ENCODE measurements at places on chromosomes 5 and 9. TPM values are rescaled to one million over a fixed set of nuclear protein-coding genes. Genes with fewer than 3 reads are reported as not detected.

- no peak for DNase-seq
These were observed 21.5 kb downstream of the SHB start for GRCh38 chr9:38047301-38048251.

DNA sequence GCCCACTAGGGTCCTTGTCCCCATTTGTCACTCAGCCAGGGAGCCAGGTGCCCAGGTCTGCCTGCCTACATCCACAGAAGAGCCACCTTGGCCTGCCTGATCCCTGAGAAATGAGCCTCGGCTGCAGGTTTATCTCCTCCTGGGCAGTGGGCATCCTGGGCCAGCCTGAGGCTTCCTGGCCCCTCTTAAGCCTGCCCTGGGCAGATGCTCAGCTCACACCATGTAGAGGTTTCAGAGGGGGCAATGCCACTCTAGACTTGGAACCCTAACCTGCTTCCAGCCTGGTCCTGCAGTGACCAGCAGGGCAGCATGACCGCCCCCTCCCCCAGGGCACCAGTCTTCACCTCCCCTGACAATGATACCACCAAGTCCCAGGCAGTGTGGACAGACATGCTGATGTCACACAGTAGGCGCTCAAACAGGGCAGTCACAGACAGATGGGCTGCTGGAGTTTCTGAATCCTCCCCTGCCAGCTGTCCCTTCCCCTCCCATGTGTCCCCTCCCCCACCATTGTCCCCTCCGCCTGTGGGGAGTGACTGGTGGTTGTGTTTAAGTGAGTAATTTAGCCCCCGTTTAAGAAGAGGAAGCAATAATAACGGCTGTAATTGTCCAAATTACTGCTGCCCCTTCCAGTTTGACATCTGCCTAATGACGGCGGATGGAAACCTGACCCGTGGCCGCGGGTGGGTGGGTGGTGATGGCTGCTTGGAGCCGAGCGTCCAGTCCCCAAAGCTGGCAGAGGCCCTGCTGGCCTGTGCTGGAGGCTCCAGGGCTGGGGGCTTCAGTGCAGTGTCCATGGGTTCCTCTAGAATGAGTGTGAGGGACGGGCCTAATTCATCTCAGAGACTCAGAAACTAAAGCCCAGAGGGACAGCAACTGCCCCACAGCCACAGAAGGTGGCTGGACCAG lies 147.7 kb downstream of the BARX1 start:
- no peak for DNase-seq

DNA sequence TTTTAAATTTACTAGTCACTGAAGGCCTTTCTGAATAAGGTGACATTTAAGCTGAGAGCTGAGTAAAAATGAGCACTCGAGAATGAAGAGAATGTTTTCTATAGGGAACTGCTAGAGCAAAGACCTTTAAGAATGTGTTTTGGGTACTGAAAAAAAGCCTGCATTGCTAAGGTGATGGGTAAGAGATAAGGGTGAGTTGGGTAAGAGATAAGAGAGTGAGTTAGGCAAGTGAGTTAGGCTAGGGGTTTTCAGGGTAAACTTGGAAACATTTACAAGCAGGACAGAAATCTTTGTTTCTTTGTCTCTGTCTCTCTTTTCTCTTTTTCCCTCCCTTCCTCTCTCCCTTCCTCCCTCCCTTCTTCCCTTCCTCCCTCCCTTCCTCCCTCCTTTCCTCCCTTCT lies 5.6 kb downstream of the RAD23B start:
- no peak for DNase-seq

DNA sequence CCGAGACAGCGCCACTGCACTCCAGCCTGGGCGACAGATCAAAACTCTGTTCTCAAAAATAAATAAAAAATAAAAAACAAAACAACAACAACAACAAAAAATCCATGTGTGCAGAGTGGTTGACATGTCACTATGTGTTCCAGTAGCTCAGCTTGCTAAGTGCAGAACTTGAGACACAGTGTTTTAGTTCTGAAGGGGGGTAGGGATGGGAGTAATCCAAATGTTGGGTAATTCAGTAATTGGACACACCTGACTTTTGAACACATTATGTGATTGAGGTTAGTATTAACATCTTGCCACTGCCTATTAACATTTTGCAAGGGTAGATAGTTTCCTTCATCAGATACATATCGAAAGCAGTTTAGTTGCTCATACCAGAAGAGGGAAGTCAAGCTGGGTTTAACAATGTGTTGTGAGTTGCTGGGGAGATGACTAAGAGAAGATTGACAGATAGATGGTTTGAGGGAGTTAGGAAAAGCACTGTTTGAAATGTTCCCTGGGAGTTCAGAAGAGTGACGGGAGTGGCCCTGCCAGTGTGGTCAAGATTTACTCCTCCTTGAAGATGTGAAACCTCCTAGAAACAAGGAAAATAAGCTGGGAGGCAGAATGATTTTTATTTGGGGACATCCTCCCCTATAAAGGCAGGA lies 928 bp downstream of the HACD4 start:
- DNase-seq = no peak

DNA sequence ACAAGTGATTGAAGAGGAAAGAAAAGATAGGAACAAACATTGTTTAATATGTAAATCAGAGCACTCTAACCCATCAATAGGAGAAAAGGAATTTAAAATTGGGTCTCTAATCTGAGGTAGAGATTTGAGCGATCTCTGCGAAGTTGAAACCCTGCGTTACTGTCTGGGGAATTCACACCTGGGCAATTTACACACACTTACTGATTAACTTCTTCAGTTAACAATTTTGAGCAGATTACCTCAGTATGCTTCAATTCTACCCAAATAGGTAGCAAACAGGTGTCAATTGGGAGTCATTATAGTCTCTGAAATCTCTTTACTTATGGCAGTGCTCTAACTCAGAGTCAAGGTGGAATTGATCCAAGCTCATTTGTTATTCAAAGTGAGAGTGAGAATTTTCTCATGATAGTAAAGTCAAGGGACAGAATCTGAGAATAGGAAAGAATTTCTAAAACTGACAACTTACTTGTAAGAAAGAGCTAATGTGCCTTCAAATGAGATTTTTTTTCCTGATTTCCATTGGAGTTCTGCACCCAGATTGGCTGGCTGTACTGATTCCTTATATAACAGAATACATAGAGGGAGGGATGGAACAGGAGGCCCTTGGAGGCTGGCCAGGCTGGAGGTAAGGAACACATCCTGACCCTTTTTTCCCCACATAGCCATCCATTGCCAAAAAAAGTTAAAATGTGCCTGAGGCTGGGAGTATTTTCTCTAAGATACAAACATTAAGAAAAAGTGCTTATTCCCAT lies 27.1 kb upstream of the IFNA14 start:
- no peak for DNase-seq

GRCh38 chr5:107408564-107408963 lies 262.2 kb downstream of the EFNA5 start:
- DNase-seq = no peak

- DNase-seq = no peak
These were observed 20.6 kb downstream of the SLC38A9 start for GRCh38 chr5:55691265-55692105.

- no peak for DNase-seq
These were observed 213.7 kb upstream of the SNX2 start for GRCh38 chr5:122561209-122561608.

- DNase-seq = peak; percentile 42
These were observed 4.3 kb downstream of the EEIG1 start for GRCh38 chr9:127976498-127976897.

GRCh38 chr5:150397146-150397781 lies 15.4 kb downstream of the CD74 start:
- DNase-seq = no peak

DNA sequence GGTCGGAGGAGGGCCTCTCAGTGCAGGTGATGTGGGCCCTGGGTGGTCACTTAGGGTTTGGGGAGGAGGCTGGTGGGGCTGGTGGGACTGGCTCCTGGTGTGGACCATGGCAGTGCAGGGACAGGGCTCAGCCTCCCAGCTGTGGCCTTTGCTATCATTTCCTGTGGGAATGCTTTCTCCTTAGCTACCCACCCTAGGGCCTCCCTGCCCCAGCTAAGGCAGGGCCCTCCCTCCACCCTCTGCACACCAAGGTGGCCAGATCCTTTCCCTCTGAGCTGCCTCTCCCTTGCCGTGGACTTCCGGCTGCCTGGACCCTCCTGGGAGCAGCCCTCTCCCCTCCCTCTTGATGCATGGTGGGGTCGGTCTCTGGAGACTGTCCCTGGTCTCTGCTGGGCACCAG lies 22.7 kb upstream of the ARSI start:
- DNase-seq = no peak

DNA sequence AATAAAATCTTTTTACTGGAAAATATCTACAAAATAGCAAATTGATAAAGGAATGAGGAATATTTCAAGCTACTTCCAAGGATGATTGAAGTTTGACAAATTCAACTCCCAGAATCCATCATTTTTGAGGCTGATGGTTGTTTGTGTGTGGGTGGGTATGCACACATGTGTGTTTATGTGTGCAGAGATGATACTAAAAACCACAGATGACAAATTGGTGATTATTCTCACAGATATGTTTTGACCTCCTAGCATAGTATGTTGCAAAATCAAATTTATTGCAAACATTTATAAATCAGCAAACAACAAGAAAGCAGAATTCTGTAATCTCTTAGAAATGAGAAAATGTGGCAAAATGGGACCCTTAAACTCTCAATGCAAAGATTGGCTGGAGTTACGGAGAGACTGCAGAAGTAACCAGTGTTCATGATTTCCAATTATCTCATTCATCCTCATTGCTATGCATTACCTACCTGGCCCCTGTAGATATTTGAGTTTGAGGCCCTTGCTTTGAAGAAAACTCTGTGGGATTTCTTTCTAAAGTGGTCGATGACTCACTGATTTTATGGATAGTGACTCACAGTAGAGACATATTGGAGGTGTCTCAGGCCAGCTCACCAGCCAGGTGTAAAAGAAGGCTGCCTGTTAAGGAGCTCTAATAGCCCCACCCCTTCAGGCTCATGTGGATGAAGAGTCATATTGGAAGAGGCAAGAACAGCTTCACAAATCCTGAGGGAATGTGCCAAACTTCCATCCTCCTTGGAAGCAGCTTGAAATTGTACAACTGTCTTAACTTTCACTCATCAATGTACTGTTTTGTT lies 44.6 kb upstream of the TMC1 start:
- no peak for DNase-seq

GRCh38 chr9:98335661-98336060 lies 80.2 kb upstream of the TBC1D2 start:
- no peak for DNase-seq

DNA sequence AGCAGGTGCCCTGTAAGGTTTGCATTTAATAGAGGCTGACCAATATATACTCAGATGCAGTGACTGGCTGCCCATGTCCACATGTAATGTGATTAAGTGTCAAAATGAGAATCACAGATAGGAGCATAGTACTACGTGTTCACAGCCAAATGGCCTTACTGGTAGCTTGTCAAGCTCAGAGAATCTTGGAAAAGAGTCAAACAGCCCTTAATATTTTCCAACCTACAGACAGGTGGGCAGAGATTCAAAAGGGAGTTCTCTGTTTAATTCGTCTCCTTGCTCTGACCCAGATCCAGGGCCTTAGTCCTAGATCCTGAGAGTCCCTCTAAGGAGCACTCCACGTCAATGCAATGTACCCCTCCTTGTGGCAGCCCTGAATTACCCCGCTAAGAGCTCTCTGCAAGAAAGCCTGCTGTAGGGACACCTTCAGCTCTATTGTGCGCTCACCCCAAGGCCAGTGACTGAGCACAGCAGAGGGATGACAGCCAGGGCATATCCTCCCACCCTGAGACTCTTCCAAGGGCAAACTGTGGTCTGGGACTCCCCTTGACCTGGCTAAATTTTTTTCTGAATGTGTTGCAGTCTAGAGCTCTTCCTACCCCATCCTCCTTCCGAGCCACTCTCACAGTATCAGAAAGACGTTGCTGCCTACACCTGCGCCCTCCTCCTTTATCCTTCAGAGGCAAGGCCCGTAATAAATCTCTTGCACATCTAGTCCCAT lies 159.2 kb downstream of the SNCAIP start:
- no peak for DNase-seq

DNA sequence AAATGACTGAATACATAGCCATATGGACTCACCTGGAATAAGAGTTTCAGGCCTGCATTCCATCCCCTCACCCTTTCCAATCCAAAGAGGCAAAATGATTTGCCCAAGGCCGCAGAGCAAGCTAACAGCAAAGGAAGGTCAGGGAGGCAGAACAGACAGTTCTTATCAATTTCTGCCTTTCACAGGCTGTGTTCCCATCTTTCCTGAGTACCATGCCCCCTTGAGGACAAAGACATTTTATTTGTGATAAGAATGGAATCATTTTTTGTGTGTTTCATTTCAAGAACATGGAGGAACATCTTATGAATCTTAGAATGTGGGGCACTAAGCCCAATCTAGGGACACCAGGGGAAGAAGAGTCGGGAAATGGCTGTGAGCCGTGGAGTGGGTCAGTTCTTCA lies 13.9 kb downstream of the LHFPL2 start:
- no peak for DNase-seq

GRCh38 chr5:101989659-101990058 lies 306.4 kb downstream of the SLCO4C1 start:
- no peak for DNase-seq

GRCh38 chr9:128062846-128063831 lies 4.0 kb downstream of the NAIF1 start:
- no peak for DNase-seq

- no peak for DNase-seq
These were observed 3.1 kb upstream of the FAM120AOS start for GRCh38 chr9:93456504-93456903.

GRCh38 chr5:115151208-115151805 lies 18.4 kb downstream of the TRIM36 start:
- no peak for DNase-seq

DNA sequence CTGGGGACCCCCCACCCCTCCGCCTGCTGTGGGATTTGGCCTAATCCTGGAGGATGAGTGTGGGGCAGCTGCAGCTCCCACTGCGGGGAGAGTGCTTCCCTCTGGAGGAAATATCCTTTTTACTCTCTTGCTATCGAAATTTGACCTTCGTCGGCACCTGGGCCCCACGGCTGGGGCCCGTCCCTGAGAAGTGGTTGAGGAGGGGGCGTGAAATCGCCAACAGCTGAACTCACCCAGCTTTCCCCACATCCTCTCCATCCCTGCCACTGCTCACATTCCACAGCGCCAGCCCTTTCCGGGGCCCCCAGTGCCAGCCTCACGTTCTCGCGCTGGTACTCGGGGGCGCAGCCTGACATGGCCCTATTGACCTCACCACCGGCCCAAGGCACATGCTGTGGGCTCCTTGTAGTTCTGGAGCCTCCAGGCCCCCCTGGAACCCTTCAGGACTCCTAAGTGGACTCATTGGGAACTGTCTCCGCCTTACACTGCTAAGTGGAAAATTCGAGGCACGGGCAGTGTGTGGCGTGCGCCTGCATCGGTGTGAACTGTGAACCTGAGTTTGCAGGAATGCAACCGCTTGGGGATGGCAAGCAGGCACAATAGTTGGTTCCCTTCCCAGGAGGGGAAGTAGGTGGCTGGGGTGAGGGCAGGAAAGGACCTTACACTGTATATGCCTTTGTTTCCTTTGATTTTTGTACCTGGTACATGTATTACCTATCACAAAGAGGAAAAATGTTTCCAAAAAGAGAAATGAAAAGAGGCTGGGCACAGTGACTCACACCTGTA lies 19.2 kb downstream of the FGFR4 start:
- no peak for DNase-seq

CAMK4 gene
- total RNA-seq = 154 TPM

NR2F1 gene
- not detected for total RNA-seq

CATSPER3 gene
- 0.44 TPM for total RNA-seq

MAST4 gene
- total RNA-seq = 13.4 TPM

SPDL1 gene
- 37.4 TPM for total RNA-seq

SLC1A1 gene
- not detected for total RNA-seq

SLC24A2 gene
- not detected for total RNA-seq

TTC33 gene
- total RNA-seq = 12.2 TPM

PCDHGC4 gene
- total RNA-seq = not detected

MSX2 gene
- total RNA-seq = not detected

SLC45A2 gene
- total RNA-seq = 0.40 TPM

IRX2 gene
- total RNA-seq = not detected

WDR38 gene
- not detected for total RNA-seq

GABRB2 gene
- not detected for total RNA-seq

PDE6A gene
- total RNA-seq = not detected

ROR2 gene
- total RNA-seq = 0.08 TPM
